ENCODE measurements at places on chromosomes 2 and 18.

DNA sequence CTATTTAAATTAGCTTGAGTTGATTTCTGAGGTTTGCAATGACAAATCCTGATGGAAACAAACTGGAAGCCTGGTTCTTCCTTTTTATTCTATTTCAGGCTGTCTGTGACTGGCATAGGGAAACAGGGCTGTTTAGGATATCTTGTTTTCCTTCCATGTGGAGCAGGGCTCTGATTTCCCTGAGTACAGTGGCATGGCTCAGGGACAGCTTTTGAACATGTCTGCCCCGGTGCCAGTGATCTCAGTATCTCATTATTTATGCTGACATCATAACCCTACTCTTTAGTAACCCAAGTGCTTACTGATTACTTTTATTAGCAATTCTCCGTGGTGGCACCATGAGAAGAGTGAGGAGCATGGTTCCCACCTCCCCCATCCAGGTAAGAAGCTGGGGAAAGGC, 720.3 kb downstream of the GALR1 start:
- DNase-seq = no peak

- peak; percentile 66 for DNase-seq
These were observed 27.6 kb downstream of the SLC1A4 start for GRCh38 chr2:65016789-65017188.

- no peak for DNase-seq
These were observed at the start of gene PAX8 for GRCh38 chr2:113278742-113279139. Gene PAX8 (minus strand): TSS chr2:113278921. CDS start chr2:113278394, 527 bp downstream.

GRCh38 chr18:9701609-9702349, 6.3 kb upstream of the RAB31 start:
- no peak for DNase-seq

DNA sequence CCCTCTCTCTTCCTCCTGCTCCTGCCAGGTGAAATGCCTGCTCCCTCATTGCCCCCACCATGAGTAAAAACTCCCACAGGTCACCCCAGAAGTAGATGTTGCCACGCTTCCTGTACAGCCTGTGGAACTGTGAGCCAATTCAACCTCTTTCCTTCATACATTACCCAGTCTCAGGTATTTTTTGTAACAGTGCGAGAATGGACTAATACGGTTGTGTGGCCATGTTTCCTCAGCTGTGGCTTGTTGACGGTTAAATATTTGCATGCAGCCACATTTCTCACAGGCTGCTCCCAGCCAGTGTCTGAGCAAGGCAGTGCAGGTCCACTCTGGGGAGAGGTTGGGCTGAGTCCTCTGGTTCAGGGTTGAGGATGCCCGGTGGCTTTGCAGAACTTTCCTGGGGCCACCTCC, 27.8 kb upstream of the COPS8 start:
- DNase-seq = peak; percentile 57

DNA sequence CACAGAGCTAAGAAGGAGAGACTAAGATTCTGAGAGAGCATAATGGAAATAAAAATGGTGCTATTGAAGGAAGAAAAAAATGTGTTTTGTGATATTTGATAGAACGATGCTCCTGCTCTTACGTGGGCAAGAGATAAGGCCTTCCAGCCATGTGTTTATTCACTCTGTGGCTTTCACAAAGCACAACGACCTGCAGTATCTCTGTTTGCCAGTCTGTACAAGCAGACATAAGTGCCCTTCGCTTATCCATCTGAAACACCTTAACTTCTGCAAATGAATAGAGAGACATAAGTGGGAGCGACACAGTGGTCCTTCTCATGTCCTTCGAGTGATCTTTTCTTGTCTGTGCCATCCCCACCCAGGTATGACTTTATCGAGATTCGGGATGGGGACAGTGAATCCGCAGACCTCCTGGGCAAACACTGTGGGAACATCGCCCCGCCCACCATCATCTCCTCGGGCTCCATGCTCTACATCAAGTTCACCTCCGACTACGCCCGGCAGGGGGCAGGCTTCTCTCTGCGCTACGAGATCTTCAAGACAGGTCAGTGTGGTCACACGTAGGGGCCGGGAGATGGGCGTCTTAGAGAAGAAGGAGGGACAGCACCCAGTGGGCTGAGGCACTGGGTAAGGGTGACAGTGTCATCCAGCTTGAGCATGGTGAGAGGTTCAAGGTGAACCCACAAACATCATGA, 33.7 kb downstream of the NRP2 start:
- no peak for DNase-seq

DNA sequence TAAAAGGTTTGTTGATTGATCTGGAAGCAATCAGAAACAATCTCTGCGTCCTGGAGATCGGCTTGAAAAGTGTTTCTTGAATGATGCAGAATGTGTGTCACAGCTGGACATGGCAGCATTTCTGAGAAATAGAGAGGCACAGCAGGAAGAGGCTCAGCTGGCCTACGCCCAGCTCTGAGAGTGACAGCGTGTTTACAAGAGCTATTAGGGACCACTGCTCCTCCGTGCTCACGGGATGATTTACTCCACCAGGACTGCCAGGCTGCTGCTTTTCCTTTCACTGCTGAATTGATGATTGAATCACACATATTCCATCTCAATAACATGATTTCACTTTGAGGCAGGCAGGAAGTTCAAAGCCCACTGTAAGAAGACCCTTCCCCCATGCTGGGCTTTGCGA, 62.8 kb downstream of the GALNT14 start:
- no peak for DNase-seq

- peak; percentile 11 for DNase-seq
These were observed 49.6 kb downstream of the MYO3B start for GRCh38 chr2:170227507-170227947.

GRCh38 chr2:62143696-62144095, 52.2 kb upstream of the B3GNT2 start:
- no peak for DNase-seq

- DNase-seq = no peak
These were observed 349.7 kb downstream of the ZEB2 start for GRCh38 chr2:144170179-144170578.

GRCh38 chr2:200367155-200367554, 60.7 kb downstream of the SPATS2L start:
- DNase-seq = no peak

DNA sequence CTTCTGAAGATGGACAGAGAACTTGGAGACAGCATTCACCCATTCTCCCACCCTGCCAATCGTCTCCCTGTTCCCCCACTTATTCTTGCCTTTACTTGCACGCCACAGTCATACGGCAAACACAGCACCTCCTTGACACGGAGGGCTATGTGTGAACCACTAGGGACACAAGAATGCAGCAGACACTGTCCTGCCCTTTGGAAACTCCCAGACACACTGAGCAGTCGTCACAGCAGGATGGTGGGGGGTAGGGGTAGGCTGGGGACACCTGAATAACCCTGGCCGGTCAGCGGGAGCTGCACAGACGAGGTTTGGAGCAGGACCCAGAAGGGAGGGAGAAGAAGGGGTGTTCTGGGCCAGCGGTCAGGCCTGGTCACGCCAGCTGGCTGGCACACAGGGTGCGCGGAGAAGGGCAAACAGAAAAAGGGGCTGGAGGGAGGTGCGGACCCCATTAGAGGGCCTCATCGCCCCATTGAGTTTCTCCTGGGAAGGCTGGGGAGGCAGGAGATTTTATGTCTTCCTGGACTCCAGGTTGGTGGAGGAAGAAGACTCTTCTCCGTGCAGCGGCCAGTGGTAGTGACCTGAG, 40.0 kb upstream of the FOSL2 start:
- no peak for DNase-seq

Measured in GM20000 (cell line).